Smooth muscle cell of trachea (primary cell): ENCODE measurements at places on chromosomes 4 and X. TPM values are rescaled to one million over a fixed set of nuclear protein-coding genes. Genes with fewer than 3 reads are reported as not detected.

GPR78 gene
- 0.33 TPM in 1 of 2 replicates, not detected in the other for total RNA-seq

COX7B2 gene
- not detected in 2 replicates for total RNA-seq

KLB gene
- 0.15 TPM in 1 of 2 replicates, not detected in the other for total RNA-seq

HSFX1 gene
- total RNA-seq = 0.87 and 2.0 TPM in 2 replicates
